NCI-H524 treated with DMSO at 0.1 percent for 48 hours (cell line): ENCODE measurements at places on chromosomes 6 and 20.

- DNase-seq: no peak
These were observed 12.9 kb upstream of the MICB start for GRCh38 chr6:31485055-31485454.

DNA sequence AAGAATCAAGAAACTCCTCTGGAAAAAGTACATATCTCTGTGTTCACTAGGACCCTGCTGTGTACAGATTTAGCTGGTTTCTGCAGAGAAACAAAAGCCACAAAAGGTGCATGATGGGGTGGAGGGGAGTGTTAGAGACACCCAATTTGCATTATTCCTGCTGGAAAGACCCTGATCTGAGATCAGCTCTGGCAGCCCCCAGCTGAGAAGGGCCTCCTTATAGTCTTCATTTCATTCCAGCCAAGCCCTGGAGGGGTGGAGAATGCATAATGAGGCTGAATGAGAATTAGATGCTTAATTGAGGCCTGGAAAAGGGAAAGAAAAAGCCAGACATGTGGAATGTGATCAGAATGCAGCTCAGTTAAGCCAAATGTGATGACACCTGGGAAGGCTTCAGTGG is 545.6 kb downstream of the KIF16B start:
- no peak for DNase-seq

GRCh38 chr6:41193171-41193734 is 7.7 kb downstream of the TREML2 start:
- DNase-seq: peak; percentile 33

DNA sequence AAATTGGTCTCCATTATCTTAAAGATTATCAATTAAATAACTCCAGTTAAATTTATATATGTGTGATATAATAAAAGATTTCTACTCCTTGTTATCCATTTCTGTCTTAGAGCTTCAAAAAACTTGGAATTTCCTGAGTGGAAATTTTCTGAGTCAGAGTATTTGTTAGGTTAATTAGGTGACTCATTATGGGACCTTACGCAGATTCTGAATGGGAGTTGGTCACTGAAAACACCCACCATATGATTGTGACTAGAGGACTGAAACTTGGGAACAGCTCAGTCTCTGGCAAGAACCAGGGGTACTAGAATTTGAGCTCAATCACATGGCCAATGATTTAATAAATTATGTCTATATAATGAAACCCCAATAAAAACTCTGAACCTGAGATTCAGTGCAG is 125.4 kb upstream of the HMGCLL1 start:
- DNase-seq: no peak

- no peak for DNase-seq
These were observed 421.3 kb upstream of the BTBD3 start for GRCh38 chr20:11496380-11496779.

DNA sequence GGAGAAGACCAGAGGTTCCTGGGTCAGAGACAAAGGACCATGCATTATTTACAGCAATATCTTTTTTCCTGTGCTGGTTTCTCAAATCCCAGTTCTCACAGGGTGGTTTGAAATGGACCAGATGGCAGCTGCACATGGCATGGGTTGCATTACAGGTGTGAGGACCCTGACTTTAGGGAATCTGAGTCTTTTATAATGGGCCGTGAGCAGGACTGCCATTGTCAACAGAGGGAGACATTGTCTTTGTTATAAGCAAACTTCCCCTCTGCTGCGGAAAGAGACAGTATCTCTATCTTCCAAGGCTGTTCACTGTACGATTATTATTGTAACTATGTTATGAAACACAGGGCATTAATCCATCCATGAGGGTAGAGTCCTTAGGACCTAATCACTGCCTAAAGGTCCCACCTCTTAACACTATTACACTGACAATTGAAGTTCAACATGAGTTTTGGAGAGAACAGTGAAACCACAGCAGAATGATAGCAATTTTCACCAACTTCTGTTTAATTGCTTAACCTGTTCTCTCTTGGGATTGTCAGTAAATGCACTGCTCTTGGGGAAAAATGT is 156.1 kb upstream of the AGPAT4 start:
- no peak for DNase-seq

DNA sequence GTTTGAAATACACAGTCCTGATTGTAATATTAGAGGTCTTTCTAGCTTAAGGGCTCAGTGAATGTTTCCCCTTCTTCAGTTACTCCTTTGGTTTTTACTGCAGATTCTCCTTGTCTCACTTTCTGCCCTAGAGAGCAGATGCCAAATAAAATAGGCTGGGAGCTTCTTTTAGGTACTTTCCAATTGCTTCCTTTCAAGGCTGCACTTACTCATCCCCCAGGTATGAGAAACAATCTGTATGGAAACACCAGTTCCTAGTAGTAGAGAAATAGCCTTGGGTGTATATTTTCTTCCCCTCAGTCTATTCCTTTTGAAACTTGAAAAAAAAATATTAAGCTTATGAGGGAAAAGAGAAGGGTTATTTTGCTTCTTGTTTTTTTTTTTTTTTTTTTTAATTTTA is 139.7 kb downstream of the PAK5 start:
- DNase-seq: no peak

- no peak for DNase-seq
These were observed 250.4 kb downstream of the NKAIN2 start for GRCh38 chr6:124054034-124054433.

DNA sequence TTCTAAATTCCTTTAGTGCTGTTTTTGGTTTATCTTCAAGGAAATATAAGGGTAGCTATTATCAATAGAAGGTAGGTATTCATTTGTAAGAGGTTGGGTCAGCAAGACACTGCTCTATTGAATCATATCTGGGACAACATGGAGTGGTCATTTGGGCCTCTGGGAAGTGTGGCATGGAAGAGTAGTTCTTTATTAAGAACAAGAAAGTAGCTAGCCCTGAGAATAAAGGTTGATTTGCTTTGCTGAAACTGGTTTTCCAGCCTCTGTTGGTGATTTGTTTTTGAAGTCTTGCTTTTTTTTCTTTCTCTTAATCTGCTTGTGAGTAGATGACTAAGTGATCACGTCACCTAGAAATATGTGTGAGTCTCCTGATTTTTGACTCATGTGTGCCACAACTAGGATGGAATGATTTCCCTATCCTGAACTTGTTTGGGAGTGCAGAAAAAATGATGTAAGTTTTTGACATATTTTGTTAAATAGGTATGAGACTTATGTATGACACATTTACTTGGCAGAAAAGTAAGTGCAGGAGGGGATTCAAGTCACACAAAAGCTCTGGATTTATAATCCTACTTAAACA is 381.8 kb downstream of the CENPW start:
- no peak for DNase-seq

GRCh38 chr6:167046861-167047495 is 47.8 kb downstream of the CEP43 start:
- DNase-seq: no peak

DNA sequence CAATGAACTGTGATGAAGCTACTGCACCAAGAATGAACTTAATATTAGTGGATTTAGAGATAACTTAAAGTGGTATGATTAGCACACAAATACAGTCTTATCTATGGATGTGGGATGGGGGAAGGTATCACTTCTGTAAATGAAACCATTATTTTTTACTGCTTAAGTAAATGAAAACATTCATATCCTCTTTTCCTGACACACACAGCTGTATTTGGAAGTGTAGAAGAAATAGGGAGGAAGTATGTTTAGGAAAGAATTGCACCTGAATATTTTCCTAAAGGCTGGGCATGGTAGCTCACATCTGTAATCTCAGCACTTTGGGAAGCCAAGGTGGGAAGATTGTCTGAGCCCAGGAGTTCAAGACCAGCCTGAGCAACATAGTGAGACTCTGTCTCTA is 96.8 kb downstream of the HIVEP2 start:
- no peak for DNase-seq

DNA sequence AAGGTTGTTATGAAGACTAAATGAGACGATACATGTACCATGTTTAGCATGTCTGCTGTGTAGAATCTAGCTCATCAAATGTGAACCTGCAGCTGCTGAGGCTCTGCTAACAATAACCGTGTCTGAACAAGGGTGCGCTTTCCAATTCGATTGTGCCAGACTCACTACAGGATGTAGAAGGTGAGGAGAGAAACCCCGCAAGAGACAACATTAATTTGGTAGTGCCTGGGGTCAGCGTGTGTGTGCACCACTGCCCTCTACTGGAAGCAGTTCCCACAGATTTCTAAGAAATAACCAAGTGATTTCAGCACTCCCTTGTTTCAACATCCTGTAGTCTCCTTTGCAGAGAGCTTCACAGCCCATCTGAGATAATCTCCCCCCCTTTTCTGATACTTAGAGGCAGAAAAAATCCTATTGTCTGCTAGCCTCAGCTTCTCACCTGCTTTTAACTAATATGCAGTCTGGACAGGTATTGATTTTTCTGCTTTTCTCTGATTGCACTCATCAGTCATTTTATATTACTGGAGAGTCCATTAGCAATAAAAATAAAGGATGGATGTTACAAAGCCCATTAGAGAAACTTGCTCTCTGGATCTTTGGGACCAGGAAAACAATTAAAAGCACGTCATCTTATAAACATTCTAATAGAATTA is 96.7 kb upstream of the BACH2 start:
- DNase-seq: no peak

- no peak for DNase-seq
These were observed 46.4 kb upstream of the FAM83B start for GRCh38 chr6:54800050-54800600.

DNA sequence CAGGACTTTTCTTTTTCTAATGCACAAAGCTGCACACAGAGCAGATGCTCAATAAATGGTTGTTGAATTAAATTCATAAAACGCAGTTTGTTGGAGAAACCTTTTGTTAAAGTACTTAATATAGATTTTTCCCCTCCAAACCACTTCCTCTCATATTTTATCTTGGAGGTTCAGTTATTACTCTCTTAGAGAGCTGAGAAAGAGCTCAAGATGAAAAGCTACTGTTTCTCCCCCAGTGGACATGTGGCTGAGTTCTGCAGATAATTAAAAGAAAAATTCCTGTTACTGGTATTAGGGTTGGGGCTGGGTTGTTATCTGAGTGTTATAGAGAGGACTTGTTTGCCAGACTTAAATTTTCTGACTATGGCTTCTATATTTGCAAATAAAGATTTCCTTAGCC is 294.0 kb downstream of the TBC1D7 start:
- no peak for DNase-seq

DNA sequence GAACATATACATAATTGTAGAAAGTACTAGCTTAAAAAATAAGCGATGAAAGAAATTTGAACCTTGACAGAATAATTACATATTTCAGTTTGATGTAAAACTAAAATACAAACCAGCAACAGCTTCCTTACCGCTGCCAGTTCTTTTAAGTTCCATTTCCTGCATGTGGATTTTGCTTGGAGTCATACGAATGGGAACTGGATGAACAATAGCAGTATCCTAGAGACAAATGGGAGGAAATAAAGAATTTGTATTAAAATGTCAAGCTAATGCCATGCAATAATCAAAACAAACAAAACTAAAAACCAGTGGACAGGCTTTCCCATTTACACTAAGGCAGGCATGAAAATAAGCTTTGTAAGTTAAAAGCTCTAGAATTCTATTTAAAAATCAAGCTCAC is 67.1 kb downstream of the REPS1 start:
- no peak for DNase-seq

DNA sequence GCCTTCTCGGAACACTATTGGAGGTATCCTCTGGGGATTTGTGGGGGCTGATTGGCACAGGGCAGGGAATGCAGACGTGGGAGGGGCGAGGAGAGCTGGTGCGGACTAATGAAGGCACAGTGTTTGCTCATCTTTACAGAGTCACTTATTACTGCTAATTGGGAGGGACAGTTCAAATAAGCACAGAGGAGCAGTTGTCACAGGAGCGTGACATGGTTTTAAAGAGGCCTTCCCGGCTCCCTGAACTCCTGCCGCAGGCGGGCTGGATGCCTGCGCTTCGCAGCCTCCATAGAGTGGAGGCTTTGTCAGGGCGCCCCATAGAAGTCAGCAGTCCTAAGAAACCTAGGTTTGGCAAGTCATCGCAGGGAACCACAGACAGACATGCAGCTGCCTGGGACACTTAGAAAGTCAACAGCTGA is 149.6 kb downstream of the LINC00237 start:
- DNase-seq: no peak

GRCh38 chr20:57280221-57280620 is 13.8 kb upstream of the BMP7 start:
- no peak for DNase-seq

GRCh38 chr6:138844192-138844591 is 48.3 kb downstream of the ECT2L start:
- DNase-seq: no peak

DNA sequence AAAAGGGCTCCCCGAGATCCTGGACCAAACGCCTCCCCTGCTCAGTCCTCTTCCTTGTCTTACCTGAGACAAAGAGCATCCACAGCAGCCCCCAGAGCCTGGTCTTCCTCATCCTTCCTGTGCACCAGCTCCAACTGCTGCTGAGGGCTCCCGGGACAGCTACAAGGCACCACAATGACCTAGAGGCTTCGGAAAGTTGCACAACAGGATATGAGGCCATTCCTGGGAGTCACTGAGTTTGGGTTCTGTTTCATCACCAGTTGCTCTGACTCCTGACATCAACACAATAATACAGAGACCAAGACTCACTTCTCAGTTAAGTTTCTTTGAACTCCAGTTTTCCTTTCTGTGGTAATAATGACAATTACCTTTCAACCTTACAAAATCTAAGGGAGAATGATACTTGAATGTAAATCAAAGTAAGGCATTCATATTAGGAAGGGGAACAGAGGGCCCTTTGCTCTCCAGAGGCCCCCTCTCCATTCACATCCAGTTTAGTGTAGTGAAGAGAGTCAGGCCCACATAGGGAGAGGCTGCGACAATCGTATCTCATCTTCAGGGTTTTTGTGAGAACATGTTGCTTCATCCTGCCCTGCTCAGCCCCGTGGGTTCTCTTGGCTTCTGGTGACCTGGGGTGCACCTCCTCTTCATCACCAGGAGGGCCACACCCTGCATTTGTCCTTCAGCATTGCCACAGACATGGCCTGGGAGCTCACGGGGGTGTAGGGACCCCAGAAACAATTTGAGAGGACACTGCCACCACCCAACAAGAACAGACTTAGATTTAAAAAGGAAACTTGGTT is at the start of gene TREM1:
TREM1 (minus strand) TSS at position 139 of the 803 bp plus-strand sequence; CDS start at position 112, 27 bp downstream.
- DNase-seq: no peak

DNA sequence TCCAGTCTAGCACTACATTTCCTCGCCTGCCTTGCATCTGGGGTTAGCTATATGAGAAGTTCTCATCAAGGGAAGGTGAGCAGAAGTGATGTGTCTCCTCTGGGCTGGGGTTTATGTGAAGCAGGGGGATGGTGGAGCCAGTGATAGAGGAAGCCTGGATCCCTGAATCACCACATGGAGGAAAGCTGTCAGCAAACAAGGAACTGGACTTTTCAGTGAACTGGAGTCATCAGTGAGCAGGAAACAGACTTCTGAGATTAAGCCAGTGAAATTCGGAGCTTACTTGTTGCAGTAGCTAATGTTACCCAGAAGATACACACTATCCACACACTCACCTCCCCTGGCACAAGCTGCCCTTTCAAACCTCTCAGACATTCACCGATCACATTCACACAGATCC is 13.4 kb upstream of the TOX2 start:
- no peak for DNase-seq
